Stimulated activated CD8-positive, alpha-beta memory T cell treated with anti-CD3 and anti-CD28 coated beads, Interleukin-7, amount 100 ng/mL, for 1 hour (primary cell): ENCODE measurements at places on chromosomes 11 and 22.

- no peak for DNase-seq
Measured at GRCh38 chr22:49055406-49055805, 772.3 kb downstream of the BRD1 start.

GRCh38 chr11:32884770-32885384 is 7.7 kb upstream of the QSER1 start:
- DNase-seq: no peak

GRCh38 chr11:47244448-47245350 is 3.9 kb downstream of the ACP2 start:
- DNase-seq: no peak

- DNase-seq: no peak
Measured at GRCh38 chr11:57937431-57937830, 86.2 kb upstream of the OR9Q1 start.

DNA sequence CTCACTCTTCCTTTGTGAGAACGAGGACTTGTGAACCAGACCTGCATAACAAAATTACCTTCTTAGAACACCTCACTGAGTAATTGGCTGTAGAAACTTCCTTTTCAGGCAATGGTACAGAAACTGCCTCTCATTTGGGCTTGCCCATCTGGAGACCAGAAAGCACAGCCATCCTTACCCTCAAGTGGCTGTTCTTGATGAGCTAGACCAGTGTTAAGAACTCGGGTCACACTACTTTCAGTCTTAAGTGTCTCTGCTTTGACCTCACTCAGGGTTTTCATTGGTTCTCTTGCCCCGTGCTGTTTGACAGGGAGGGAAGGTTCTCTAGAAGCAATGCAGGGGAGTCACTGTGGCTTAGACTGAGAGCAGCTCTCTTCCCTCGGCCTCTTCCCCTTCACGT is 29.3 kb downstream of the NAT10 start:
- DNase-seq: no peak

DNA sequence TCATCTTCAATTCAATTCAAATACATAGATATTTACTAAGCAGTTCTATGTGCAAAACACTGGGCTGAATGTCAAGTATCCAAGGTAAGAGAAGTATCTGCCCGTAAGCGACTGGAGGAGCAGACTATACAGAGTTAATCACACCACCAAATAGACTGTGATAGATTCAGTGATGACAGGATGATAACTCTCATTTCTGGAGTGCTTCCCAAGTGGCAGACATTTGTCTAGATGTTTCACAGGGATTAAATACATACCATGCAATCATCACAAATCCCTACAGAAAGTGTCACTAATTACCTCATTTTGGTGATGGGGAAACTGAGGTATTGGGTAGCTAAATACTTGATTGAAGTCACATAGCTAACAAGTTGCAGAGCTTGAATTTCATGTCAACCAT is 508.7 kb upstream of the TENM4 start:
- DNase-seq: no peak

DNA sequence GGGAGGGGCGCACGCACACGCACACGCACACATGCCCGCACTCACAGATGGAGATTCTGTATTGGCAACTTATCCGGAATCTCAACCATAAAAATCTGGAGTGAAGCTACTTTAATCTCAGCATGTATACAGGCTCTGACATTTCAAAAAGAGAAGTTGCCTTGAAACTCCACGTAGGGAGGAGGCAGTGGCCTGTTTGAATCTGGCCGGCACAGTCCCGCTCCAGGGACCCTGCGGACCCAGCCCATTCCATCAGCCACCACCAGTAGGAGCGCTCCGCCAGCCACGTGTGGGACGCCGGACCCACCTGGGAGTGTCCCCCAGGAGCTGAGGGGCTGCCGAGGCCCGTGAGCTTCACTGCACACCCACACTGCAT is 1.9 kb upstream of the SYT8 start:
- no peak for DNase-seq

DNA sequence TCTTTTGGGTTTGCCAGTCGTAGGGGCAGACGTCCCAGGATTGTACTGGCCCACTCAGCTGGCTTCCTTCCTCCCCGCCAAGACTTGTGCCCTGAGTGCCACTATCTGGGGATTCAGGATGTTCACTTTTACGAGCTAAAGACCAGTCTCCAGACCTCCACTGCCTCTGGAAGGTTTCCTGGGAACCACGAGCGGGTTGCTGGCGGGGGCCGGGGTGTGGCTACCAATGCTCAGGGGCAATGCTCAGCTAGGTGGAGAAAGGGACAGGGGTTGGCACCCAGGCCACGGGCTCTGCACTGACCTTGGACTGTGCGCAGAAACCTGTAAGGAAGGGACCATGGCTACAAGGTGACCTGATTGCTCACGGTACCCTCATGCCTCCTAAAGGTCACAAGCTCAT is 2.2 kb downstream of the NEFH start:
- DNase-seq: no peak

- no peak for DNase-seq
Measured at GRCh38 chr11:46281371-46281831, 3.9 kb downstream of the CREB3L1 start.

DNA sequence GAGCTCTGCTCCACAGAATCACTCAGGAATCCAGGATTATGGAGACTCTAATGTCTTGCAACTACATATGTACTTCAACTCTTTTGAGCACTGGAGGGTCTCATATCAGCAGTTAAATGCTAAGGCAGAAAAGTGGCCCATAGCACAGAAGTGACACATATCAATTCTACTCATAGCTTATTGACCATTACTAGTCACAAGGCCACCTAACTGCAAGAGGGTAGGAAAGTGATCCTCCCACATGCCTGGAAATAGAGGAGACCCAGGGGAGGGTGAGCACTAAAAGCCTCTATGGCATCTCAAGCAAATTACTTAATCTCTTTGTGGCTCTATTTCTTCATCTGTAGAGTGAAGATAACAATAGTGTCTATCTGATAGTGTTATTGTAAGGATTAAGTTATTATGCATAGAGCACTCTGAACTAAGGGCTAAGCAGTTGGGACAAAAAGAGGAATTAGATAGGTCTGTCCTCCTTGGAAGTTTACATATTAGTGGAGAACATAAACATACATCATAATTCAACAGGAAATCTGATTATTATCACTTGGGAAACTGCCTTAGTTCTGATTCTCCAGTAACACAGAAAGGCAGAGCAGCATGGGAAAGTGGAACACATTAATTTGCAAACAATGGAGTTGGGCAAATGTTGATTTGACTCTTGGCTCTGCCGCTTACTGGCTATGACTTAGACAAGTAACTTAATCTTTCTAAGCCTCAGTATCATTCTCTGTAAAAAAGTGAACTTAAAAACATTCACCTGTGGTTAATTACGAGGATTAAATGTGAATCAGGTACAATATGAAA is 25.1 kb upstream of the USP47 start:
- DNase-seq: no peak

- DNase-seq: no peak
Measured at GRCh38 chr11:64100360-64100759, 64.6 kb downstream of the FLRT1 start.

GRCh38 chr22:24426851-24427499 is 424 bp upstream of the ADORA2A start:
- DNase-seq: no peak

GRCh38 chr22:48037618-48038017 is 1275.2 kb downstream of the TBC1D22A start:
- DNase-seq: no peak

DNA sequence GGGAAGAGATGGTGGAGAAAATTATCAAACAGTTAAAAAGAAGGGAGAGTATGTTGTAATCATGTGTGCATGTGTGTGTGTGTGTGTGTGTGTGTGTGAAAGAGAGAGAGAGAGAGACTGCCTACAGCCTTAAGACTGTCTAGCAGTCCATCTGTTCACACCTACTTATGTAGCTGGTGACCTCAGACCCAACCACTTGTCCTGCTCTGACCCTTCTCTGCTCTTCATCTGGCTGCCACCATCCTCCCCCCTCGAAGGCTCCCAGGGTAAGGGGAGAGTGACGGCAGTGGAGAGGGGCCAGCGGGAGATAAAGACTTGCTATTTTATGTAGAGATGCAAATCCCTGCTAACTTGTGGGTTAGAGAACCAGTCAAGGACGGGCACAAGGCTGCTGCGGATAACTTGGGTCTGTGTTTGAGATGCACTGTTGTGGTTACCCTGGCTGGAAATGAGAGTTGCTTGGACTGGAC is 24.9 kb upstream of the GRAMD1B start:
- no peak for DNase-seq

GRCh38 chr22:39800790-39801520 is 92.6 kb downstream of the ENTHD1 start:
- no peak for DNase-seq

GRCh38 chr11:124961972-124962609 is 8.1 kb downstream of the CCDC15 start:
- DNase-seq: no peak

GRCh38 chr11:7673724-7674434 is 579 bp upstream of the CYB5R2 start:
- no peak for DNase-seq

- no peak for DNase-seq
Measured at GRCh38 chr22:41487037-41487935, 18.4 kb downstream of the ACO2 start.

DNA sequence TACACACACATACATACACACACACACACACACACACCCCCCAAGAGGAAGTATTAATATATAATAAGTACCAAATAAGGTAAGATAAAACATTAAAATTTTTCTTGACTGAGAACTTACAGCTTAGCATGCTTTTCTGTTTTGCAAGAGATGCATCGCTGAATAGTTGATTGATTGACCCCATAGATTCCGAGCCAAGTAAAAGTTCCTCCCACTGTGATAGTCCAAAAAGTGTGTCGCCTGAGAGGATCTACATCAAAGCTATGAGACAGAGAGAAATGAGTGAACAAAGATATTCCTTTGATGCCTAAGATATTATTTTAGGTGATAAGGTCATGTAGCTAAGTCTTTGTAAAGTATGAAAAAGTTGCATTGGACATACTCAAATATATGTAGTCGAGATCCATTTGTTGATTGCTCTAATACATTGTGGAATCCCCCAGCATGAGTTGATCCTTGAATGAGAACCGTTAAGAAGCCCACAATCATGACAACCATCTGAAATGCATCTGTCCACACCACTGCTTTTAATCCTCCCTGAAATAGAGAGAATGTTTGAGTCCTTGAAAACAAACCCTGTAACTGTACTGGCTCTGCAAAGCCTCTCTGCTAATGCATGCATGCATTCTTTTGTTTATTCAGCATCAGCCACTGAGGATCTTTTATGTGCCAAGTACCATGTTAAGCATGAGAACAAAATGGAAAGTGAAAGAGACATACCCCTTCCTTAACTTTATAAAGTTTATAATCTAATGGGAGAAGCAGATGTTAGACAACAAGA is 18.3 kb downstream of the SLC5A12 start:
- DNase-seq: no peak

DNA sequence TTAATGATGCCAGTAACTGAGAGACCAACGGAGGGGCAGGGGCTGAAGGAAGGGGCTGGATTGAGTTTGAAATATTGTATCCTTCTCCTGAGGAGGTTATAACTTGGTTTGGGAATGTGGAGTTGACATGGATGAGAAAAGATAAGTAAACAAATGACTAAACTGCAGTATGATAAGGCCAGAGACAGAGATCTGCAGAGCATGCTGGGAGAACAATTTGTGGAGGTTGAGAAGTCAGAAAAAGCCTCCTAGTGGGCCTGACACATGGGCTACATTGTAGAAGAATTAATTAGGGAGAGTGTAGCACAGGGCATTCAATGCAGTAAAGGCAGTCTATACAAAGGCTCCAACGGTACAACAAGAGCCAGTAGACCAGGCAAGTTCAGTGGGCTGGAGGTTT is 55.9 kb downstream of the SPON1 start:
- DNase-seq: no peak

- DNase-seq: no peak
Measured at GRCh38 chr11:45754261-45754709, 50.7 kb upstream of the SLC35C1 start.

DNA sequence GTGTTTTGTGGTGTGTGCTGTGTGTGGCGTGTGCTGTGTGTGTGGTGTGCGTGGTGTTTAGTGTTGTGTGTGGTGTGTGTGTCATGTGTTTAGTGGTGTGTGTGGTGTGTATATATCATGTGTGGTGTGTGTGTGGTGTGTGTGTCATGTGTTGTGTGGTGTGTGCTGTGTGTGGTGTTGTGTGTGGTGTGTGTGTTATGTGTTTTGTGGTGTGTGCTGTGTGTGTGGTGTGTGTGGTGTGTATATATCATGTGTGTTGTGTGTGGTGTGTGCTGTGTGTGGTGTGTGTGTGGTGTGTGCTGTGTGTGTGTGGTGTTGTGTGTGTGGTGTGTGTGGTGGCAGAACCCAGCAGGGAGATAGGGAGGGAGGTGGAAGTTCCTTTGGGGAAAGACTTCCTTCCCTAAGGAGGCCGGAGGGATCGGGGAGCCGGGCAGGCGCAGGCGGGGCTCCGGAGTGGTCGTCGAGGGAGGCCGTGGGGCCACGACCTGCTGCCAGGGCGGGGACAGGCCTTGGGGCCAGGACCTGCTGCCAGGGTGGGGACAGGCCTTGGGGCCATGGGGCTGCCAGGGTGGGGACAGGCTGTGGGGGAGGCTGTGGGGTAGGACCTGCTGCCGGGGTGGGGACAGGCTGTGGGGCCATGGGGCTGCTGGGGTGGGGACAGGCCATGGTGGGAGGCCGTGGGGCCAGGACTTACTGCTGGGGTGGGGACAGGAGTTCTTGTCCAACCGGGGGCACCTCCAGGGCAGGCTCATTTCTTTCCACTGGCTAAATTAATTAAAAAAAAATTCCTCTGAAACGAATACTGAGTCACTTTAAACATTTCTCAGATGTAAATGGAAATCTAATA is 15.2 kb downstream of the PIM3 start:
- DNase-seq: no peak

GRCh38 chr11:108939135-108939534 is 274.3 kb downstream of the DDX10 start:
- DNase-seq: no peak

DNA sequence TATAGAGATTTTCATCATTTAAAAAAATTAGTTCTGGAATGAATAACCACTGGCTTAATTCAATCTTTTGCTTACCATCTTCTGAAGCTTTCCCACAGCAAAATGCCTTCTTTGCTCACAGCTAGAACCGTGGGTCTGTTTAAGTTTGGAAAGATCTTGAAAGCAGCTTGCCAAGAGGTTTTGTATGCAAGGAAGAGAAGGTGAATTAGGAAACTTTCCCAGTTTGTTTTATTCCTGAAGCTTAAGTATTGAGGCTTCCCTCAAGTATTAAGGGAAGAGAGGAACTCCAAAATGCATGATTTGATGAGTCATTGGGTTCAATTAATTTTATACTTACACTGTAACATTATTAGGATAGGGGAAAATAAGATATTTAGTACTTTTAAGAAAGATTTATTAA is 1.9 kb upstream of the ARHGEF12 start:
- DNase-seq: no peak

- no peak for DNase-seq
Measured at GRCh38 chr22:48181263-48181955, 1419.0 kb downstream of the TBC1D22A start.

- DNase-seq: no peak
Measured at GRCh38 chr22:31097941-31098631, 9.3 kb downstream of the SELENOM start.

DNA sequence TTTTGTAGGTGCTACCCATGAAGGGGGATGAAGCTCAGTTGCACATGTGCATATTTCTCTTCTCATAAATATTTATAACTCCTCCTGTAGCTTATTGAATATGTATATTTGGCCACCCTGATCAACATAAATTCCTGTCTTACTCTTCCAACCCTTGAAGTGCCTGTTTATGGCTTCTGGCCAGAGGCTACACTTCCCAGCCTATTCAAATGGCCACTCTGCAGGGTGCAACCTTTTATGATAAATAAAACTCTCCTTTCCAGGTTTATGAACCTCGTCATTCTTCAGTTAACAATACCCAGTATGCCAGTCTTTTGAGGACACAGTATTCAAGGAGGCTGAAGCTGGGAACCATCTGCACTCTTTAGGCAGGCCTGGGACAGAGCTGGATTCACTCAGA is 2.6 kb upstream of the RTL6 start:
- DNase-seq: no peak
